K562 (cell line): ENCODE measurements at places on chromosomes 7 and 10.

GRCh38 chr10:18068401-18068800 is 71.8 kb upstream of the CACNB2 start:
- DNase-seq, result no peak

DNA sequence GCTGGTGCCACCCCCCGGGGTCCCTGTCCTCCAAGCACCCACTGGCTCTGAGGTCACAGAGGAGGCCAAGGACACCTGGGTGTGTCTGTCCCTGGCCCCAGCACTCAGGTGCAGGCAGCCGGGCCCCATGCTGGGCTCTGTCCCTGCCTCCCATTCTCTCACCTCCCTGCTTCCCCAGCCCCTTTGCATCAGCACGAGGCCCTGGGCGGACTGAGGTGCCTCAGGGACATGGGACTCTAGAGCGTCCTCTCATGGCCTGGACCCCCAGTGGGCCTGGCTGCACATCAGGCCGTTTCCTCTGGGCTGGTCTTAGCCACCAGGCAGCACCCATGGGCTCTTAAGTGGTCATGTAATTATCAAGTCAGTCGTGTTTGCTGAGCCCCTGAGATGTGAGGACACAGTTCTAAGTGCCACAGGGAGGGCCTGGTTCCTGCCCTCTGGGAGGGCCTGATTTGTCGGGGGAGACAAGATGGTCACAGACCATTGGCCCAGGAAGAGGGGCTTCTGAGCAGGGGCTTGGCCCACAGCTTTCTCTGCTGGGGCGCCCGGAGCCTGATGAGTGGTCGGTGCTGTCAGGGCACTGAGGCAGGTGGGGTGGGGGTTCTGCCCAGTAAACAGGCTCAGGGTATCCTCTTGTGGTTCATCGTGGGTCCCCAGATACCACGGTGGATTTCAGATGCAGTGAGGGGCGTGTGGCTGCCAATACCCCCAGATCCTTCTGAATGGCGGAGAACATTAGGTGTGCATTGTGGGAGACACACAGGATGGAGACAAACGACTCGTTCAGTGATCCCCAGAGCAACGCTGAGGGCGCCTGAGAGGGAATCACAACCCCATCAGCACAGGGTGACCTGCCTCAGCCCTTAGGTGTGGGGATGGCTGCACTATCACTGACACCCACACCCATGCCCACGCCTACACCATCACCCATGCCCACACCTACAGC is 152.5 kb downstream of the WDR37 start:
- no peak for DNase-seq

DNA sequence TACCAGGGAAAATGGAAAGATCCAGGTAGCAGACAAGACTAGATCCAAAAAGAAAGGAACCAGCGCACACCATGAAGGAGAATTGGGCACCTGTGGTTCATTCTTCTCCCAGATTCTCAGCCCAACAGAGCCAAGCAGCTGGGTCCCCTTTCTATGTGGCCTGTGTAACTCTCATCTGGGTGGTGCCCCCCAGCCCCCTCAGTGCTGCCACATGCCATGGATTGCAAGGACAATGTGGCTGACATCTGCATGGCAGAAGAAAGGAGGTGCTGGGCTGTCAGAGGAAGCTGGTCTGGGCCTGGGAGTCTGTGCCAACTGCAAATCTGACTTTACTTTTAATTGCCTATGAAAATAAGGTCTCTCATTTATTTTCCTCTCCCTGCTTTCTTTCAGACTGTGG is 21.4 kb downstream of the PRSS2 start:
- no peak for DNase-seq

DNA sequence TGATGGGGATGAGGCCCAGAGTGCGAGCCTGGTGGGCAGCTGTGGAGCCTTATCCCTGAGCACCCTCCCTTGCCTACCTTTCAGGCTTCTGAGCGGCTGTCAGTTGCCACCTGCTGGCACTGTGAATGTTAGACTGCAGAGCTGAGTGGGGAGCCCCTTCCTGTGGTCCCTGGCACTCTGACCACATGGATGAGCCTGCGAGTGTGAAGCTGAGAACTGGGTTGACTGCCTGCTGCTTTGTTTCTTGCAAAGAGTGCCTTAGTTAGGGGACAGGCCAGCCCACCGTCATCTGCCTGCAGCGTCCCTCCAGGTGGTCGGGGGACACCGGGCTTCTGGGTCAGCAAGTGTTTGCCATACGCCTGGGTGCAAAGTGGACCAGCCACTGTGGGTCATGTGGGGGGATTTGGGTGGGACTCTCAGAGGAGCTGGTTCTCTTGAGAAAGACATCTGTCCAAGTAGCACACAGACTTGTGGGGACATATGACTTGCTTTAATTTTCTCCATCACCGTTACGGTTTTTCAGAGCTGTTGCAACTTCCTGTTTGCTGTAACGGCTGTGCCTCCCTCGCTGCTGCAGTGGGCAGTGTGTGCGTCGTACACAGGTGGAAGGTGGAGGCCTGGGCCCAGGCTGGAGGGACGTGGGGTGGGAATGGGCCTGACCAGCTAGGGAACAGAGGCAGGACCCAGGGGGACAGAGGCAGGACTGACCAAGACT is 13.7 kb downstream of the INPP5A start:
- DNase-seq, result no peak

DNA sequence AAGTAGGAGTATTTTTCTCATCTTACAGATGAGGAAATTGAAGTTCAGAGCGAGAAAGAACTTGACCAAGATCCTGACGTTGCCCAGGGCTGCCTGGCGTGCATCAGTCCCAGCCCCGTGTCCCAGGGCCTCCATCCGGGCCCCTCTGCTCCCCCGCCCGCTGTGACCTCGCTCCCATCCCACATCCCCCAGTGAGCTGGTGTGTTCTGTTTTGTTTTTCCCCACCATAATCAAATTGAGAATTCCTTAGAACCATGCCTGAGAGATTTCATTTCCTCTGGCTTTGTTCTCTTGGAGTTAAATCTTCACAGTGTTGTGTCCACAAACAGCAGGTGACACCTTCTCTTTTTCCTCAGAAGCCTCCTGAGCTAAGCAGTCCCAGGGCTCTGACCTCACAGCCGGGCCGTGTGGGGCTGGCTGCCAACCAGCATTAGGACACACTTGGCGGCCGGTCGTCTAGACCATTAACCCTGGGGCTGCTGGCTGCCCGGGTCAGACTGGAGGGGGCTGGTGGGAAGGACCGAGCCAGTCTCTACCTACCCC is 44.3 kb downstream of the PFKP start:
- no peak for DNase-seq

GRCh38 chr7:849781-850180 is 17.5 kb downstream of the SUN1 start:
- DNase-seq, result no peak

DNA sequence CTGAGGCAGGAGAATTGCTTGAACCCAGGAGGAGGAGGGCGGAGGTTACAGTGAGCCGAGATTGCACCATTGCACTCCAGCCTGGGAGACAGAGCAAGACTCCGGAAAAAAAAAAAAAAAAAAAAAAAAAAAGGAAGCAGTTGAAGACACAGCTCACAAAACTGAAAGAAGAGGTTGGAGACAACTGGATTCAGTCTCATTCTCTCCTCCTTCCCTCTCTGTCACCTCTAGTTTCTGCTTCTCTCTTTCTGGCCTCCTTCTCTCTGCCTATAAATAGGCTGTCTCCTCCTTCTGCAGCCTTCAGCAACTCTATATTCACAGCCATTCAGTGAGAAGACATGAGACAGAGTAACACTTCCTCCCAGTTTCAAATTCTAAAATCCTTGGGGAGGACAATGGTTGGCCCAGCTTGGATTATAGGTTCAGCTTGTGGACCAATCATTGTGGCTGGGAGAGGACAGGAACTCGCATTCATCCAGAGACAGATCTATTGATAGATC is 125.6 kb upstream of the HABP2 start:
- DNase-seq, result no peak
